CD4-positive, alpha-beta T cell treated with Interleukin-17A for 1 hour (primary cell): ENCODE measurements at places on chromosomes 12 and 14.

- DNase-seq, result no peak
Observed at GRCh38 chr12:11477110-11477509, 81.7 kb upstream of the PRB2 start.

DNA sequence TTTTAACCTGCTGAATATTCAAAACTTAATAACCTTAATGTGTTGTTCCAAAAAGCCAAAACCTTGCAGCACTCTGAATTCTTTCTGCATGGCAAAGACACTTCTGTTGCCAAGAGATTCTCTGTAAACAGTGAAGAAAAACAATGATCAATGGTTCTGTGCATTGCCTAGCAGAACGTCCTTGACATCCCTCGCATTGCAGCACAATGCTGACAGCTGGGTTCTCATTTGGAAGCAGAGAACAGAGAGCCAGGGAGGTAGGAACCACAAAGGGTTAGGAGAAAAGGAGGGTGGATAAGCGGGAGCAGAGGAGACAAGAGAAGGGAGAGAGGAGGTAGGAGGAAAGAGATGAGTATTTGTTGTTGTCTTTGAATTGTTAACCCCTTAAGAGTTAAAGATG lies 501.1 kb downstream of the NAV3 start:
- DNase-seq, result no peak

GRCh38 chr12:62520361-62520760 lies 53.7 kb downstream of the MON2 start:
- DNase-seq, result no peak

DNA sequence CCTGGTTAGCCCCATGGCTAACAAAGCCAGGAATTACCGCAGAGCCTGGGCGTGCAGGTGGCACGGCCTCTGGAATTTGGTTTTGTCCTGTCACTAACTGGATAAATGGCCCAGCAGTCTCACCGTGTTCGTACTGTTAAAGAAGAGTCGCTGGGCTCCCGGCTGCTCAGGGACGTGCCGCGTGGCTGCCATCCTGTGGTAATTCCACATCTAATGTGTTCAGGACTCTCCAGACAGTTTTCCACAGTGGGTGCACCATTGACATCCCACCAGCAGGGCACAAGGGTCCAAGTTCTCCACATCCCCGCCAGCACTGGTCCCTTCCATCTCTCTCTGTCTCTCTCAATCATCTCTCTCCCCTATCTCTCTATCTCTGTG lies 19.6 kb downstream of the NOC4L start:
- no peak for DNase-seq

GRCh38 chr12:47825173-47825639 lies 5.5 kb upstream of the HDAC7 start:
- DNase-seq, result no peak

DNA sequence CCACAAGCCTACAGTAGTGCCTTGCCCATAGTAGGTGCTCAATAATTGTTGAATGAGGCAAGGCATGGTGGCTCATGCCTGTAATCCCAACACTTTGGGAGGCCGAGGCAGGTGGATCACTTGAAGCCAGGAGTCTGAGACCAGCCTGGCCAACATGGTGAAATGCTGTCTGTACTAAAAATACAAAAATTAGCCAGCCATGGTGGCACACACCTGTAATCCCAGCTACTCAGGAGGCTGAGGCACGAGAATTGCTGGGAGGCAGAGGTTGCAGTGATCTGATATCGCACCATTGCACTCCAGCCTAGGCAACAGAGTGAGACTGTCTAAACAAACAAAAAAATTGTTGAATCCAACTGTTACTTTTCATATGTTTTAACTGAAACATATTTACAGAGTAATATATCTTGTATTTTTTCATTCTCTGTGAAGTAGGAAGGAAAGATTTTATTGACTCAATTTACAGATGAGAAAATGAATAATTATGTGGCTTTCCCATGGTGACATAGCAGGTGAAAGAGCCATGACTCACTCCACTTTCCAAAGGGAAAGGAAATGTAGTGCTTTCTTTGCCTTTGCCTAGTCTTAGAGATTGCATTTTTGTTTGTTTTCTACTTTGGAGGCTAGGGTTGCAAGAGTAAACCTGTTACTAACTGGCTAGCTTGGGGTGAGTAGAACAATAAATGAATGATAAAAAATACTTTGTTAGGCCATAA lies 95.4 kb upstream of the SLC38A4 start:
- no peak for DNase-seq

GRCh38 chr14:64266239-64266638 lies 27.9 kb downstream of the ESR2 start:
- DNase-seq, result peak; percentile 20

- no peak for DNase-seq
Observed at GRCh38 chr14:94048691-94049624, 22.8 kb downstream of the OTUB2 start.

GRCh38 chr12:122975790-122976647 lies 975 bp downstream of the OGFOD2 start:
- DNase-seq, result no peak

DNA sequence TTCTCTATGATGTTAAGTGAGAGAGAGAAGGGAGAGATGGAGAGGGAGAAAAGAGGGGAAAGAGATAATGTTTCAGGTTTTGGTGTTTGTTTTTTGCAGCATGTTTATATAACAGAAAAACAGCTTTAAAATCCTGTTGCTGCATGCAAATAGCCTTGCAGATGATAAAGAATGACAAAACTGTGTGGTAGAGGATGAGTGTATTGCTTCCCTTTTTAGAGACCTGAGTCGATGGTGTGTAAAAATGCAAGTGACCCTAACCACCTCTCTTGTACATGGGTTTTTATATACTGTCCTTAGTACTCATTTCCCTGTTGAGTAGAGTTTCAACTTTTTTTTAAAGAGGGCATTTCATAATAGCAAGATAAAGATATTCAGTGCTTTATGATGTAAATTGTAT lies 249.1 kb downstream of the AKAP6 start:
- no peak for DNase-seq

GRCh38 chr12:3085341-3086139 lies 8.4 kb downstream of the TSPAN9 start:
- DNase-seq, result no peak

DNA sequence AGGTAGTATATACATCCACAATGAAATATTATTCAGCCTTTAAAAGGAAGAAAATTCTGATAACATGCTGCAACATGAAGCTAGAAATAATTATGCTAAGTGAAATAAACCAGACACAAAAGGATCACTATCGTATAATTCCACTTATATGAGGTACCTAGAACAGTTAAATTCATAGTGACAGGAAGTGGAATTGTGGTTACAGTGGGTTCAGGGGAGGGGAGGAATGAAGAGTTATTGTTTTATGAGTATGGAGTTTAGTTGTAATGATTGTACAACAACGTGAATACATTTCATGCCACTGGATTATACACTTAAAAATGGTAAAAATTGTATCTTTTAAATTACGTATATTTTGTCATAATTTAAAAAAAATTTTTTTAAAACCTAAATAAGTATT lies 21.0 kb downstream of the EEA1 start:
- DNase-seq, result peak; percentile 42

GRCh38 chr14:99245564-99246511 lies 26.2 kb downstream of the BCL11B start:
- DNase-seq, result no peak

DNA sequence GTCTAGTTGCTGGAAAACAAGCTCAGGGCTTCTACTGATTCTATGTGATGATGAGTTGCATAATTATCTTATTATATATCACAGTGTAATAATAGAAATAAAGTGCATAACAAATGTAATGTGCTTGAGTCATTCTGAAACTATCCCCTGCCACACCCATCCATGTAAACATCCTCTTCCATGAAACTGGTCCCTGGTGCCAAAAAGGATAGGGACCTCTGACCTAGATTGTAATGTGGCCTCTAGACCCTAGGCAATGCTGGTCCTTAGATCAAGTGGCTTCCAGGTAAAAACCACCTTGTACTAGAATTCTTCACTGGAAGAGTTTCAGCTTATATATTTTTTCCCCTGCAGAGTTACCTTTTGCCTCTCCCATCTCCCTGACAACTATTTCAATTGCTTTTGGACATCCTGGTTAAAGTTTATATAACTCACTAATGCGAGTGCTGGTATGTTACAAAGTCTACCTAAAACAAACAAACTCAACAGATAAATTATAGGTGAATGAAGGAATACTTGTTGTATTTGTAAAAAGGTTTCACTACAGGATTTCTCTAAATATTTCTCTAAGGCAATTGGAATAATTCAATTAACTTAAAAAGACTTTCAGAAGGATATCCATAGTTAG lies 462.5 kb downstream of the NAV3 start:
- DNase-seq, result no peak

DNA sequence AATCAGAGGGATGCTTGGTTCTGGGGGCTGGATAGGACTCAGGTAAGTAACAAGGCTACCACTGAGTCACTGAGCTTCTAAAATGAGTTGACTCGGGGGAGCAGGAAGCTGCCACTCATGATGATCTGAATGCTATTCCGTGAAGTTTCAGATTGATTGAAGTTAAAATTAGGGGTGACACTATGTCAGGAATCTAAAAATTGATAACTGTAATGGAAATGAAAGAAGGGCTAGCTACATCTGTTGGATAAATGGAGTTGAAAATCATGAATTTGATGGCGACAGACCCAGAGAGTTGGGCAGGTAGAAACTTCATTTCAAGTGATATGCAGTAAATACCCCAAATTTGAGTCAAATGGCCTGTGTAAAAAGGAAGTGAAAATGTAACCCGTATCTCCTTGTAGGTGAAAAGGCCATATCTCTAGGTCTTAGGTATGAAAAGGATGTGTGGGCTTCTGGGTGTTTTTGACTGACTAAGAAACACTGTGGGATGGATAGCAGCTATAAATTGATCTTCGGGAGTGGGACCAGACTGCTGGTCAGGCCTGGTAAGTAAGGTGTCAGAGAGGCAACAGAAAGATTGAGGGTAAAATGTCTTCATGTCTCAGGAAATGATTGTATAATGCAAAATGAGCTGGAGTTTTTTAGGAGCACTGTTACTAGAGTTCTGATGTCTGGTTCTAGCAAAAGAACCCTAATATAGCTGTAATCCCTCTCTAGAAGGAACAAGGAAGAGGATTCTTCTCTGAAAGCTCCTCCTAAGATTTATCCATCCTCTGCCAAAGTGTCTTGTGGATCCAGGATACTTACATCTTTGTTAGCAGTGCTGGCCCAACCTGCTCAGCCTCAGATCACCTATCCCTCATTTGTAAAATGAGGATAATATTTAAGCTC lies 57.3 kb downstream of the DAD1 start:
- DNase-seq, result peak; percentile 54

DNA sequence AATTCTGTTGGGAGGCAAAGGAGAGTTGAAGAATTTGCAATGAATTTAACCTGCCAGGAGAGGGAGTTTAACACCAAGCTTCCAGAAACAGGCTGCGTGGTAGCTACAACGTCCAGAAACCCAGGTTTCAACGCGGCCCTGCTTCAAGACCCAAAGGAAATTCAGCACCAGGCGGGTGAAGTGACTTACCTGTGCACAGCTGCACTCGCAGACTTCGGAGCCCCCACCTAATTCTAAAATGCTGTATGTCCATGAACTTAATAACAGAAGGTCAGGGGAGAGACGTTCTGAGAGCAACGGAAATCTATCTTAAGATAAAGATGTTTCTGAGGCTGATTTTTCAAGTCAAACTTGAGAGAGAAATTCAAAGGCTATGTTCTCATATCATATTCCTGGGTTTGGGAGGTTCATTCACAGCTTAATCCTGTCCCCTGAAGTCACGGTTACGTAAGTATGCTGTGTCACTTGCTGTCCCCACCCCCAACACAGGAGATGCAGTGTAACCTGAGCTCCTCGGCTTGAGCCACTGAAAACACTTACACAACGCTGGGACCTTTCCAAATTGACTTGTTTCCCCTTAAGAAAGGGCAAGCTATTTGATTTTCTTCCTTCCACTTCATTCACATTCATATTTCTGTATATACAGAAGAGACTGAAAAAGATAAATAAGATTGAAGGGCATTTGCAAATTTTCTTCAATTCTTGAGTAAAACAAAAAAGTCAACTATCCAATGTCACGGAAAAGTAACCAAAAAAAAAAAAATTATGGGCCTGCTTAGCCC lies 22.7 kb downstream of the CLIP1 start:
- DNase-seq, result peak; percentile 76

DNA sequence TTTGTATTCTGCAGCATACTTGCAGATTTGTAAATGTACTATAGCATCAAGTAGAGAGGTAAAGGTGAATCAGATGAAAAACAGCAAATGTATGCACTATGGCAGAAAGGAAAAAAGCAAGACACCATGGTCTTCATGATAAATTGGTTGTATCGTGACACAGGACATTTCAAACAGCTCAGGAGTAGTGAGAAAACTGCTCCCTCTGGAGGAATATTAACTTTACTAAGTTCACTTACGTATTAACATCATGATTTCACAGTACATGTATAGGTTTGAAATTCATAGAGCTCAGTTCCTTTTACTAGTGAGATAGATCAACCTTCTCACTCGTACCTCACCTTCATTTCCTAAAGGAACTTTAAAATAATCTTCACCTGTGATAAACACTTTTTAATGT lies 6.5 kb downstream of the MBIP start:
- no peak for DNase-seq

GRCh38 chr12:130018614-130019013 lies 114.8 kb upstream of the TMEM132D start:
- DNase-seq, result no peak

- no peak for DNase-seq
Observed at GRCh38 chr14:105864116-105864515, 337.7 kb downstream of the TMEM121 start.

DNA sequence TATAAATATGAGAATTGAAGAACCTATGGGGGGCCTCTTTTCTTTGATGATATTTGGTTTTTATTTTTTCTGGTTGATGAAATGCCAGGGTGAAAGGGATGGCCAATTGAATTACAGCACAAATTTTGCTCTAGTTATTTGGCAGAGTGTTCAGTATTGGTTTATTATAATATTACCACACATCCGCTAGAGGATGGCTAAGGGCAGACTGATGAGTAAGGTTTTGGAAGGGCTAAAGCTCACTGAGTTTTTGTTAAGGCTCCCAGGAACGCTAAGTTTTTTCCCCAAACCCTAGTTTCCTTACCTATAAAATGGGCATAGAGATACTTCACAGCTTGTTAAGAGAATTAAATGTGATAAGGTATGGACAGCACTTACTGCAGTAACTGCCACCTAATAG lies 34.3 kb upstream of the LRRC10 start:
- no peak for DNase-seq

- DNase-seq, result no peak
Observed at GRCh38 chr12:21906919-21907493, 34.2 kb downstream of the ABCC9 start.
